Stimulated activated CD8-positive, alpha-beta memory T cell treated with anti-CD3 and anti-CD28 coated beads, Interleukin-4, amount 100 ng/mL, for 1 hour (primary cell): ENCODE measurements at places on chromosomes 11 and 22.

GRCh38 chr22:28841111-28841510 lies 40.7 kb upstream of the XBP1 start:
- no peak for DNase-seq

GRCh38 chr11:124800226-124800929 lies at the start of gene MSANTD2:
Gene MSANTD2, minus strand, starts transcription at chr11:124800406. Its CDS starts 26 bp downstream, at chr11:124800380.
- peak; percentile 53 for DNase-seq

- no peak for DNase-seq
Measured at GRCh38 chr11:123360267-123360936, 69.7 kb upstream of the GRAMD1B start.

- peak; percentile 7 for DNase-seq
Measured at GRCh38 chr11:14644226-14645014, 816 bp downstream of the PDE3B start.

GRCh38 chr11:28153586-28153985 lies 45.4 kb downstream of the METTL15 start:
- no peak for DNase-seq

- no peak for DNase-seq
Measured at GRCh38 chr11:32116668-32117067, 25.8 kb downstream of the RCN1 start.

DNA sequence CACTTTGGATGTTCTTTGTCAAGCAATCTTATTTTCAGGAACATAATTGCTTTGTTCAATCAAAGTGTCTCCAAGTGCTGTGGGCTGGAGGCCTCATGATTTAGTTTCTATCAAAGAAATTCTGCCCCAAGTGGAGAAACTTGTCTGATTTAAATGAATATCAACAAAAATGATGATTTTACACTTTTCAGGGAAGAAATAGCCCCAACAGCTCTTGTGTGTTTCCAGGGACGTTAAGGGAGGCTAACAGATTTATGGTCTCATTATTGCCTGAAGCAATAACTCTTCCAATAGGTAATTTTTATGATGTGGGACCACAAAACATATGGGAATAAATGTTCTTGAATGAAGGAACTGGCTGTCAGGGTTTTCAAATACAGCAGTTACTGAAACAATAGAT lies 699.1 kb downstream of the FAM181B start:
- DNase-seq: no peak

- DNase-seq: no peak
Measured at GRCh38 chr11:72227316-72228228, 3.0 kb downstream of the INPPL1 start.

GRCh38 chr11:70335511-70335910 lies 62.8 kb upstream of the CTTN start:
- DNase-seq: no peak

- DNase-seq: no peak
Measured at GRCh38 chr11:103624708-103625623, 411.5 kb upstream of the DDI1 start.

DNA sequence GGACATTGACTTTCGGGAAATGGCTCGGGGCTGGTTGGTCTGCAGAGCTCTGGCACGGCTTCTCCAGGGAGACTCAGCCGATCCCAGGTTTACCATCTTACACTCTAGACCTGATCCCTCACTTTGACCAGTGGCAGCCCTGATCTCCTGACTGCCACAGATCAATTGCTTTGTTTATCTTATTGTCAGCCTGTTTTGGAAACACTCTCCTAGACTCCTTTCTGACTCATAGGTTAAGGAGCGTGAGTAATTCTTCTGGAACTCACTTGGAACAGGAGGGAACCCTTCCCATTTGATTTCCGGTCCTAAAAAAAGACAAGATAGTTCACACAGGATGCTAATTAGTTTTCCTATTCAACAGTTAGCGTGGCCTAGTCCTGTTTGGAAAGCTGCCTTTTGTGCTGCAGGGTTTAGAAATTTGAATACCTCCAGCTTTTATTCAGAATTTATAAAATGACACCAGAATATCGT lies 16.0 kb upstream of the BMAL1 start:
- DNase-seq: no peak

DNA sequence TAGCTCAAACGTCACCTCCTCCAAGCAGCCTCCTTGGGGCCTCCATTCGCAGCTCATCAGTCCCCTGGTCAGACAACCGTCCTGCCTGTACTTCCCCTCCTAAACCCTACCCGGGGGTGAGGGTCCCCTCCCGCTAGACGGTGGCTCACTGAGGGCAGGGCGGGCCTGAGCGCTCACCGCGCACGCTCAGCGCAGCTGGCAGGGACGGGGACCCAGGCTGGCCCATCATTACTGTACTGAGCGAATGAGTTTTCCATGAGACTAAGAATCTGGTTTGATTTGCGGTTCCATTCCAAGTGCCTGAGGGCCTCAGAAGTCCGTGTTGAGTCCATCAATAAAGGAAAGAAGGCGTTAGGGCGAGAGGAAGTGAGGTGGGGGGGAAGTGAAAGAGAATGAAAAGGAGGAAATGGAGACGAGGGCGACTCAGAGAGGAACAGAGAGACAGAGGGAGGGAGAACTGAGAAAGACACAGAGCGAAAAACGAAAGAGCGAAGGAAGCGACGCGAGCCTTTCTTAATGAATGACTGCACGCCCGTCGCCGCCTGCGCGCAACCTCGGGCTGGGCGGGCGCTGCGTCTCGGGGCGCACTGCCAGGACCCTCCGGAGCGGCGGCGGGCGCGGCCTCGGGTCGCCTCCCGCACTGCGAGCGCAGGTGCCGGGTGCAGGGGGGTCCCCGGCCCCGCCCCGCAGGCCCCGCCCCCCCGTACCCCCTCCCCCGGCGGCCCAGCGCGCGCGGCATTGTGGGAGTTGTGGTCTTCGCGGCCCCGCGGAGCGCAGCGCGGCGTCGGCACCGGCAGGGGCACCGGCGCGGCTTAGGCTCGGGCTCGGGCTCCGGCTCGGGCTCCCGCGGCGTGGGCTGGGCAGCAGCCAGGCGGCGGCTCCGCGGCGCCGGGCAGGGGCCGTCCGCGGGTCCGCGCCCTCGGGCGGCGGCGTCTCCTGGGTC lies at the start of gene ASPHD2:
Gene ASPHD2, plus strand, starts transcription at position 746 of the 943 bp plus-strand sequence. CDS start 4,356 bp downstream, outside the sequence.
- peak; percentile 44 for DNase-seq

DNA sequence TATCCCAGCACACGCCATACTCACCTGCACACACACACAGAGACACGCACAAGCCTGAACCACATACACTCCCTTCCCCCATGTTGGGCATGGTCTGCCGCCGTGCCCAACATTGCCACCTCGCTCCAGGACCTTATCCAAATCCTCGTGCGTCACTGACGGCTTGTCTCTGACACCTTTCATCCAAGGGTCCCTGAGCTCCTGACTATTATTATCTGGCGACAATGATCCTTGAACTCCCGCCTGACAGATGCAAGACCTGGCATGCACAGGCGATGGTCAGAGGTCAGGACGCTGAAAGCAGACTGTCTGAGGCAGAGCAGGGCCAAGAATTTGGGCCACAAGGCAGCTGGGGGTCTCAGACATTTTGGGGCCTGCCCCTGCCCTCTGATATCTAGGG lies 4.2 kb downstream of the MB start:
- no peak for DNase-seq
